ENCODE measurements at places on chromosomes 12 and 14.

DNA sequence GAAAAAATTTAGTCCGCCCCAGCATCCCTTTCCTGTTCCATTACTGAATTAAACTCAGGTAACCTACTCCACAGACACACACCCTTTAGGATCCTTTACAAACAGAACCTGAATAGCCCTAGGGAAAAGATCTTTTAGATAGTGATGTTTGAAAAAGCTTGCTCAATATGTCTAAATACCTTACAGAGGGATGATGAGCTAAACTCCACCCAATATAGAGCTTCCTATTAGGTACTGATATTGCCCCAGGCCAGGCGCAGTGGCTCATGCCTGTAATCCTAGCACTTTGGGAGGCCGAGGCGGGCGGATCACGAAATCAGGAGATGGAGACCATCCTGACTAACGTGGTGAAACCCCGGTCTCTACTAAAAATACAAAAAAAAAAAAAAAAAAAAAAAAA, 50.1 kb downstream of the FERMT2 start:
- no peak for DNase-seq

DNA sequence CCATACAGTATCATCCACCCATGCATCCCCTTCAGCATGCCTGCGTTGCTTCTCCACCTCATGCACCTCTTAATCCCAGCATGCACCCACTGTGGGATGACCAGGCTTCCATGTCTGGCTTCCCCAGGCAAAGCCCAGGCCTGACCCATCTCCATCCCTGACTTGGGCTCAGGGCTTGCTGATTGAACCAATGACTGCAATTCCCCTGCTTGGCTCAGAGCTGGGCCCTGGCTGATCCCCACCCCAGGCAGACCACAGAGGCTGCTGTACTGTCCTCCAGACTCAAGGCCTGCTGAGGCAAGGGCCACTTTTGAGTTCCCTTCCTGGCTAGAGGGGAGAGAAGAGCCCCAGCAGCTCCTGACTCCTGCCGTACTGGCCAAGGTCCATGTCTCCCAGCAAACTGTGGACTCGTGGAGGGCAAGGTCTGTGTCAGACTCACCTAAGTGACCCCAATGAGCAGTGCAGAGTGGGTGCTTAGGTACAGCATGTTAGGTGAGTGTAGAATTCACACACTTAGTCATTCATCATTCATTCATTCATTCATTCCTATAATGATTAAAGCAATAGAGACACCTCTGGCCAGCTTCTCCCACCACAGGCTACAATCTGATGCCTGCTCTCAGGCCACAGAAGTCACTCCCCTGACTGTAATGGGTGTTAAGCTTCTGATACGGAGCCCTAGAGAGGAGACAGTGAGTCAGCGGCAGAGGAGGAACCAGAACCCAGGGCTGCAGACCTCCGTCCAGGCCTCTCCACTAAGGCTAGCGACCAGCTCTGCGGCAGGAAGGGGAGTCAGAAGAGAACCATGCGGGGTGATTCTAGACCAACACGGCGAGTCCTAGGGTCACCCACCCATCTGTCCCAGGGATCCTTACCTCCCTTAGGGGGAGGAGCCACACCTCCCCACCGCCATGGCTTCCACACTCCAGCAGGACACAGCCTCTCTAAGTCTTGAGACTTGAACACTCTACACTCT, 2.9 kb downstream of the BEGAIN start:
- DNase-seq, result no peak

DNA sequence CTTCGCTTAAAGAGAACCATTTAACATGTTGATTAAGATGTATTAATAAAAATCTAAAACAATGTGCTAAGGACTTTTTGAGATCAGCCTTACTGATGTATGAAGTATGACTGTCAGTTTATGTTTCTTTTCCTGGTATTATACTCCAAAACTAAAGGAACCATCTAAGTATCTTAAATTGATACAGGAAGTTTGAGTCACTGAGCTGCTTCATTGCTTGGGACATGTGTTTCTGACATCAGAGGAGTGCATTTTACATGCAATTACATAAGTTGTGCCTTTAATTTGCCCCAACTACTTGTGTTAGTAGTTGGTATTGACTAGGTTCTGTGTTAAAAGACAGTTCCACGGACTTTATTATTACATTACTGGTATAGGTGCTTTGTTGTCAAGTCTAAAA, 50.9 kb downstream of the PROX2 start:
- no peak for DNase-seq

- DNase-seq, result no peak
These were observed 3.7 kb upstream of the DHRS4L2 start for GRCh38 chr14:23984891-23985602.

DNA sequence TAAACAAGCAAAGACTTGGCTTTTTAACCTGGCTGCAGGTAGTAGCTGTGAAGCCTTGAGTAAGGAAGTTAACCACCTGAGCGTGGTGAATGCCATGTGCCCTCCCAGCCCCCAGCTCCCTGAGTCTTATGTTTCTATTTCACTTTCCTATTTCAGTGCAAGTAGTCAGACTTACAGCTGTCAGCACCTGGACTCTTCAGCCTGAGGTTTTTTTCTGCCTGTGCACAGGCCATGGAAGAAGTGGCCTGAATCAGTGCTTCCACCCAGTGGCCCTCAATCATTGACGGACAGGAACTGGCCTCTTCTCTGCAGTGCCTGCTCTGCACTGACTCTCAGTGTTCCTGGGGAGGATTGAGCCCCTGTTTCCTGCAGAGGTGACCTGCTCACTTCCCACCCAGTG, 796.4 kb downstream of the MED13L start:
- no peak for DNase-seq

DNA sequence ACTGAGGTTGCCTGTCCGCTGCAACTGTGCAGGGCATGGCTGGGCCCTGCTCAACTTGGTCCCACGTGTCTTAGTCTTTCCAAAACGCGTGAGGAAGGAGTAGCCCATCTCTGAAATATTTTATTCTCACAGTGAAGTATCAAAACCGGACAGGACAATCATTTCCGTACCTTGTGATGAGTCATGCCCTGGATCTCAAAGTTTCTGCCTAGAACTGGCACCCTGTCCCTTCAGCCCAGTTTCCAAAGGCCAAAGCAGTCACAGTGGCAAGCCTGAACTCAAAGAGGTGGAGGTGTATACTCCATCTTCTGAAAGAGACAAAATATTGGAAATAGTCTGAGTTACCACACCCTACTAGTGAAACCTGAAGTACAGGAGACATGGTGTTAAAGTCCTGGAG, 28.5 kb upstream of the SRGAP1 start:
- no peak for DNase-seq

- no peak for DNase-seq
These were observed 325.7 kb downstream of the CEP128 start for GRCh38 chr14:80615831-80616230.

DNA sequence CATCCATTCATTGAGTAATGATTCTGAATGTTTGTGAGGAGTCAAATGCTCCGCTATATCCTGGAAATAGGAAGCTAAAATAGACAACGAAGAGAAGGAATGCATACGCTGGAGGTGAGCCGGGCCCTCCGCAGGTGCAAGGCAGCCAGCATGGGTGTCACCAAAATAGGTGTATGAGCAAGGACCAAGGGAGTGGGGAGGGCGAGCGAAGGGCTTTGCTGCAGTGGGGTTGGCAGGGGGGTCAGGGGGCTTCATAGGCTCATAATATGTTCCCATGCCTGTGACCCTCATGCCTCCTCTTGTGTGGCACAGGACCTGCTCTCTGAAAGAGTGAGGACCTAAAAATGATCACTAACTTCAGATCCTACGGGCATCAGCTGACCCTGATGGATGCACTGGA, 73.0 kb downstream of the PRMT8 start:
- no peak for DNase-seq

- DNase-seq, result no peak
These were observed 867 bp downstream of the C12orf42 start for GRCh38 chr12:103494734-103495468.

DNA sequence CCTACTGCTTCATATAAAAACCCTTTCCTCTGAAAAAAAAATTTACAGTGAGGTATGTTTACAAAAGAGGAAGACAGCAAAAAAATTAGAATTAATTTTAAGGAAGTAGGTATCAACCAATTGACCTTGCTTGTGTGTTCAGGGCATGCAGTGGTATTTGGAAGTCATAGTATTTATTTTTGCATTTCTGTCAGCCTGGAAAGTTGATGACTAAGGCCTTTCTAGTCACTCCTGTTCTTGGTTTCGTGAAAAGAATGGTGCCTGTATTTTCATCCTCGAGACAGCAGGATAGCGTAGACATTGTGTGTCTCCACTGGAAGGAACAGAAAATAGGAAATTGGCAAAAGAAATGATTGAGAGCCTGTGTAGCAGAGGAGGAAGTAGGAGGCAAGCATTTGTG, 24.5 kb downstream of the SLC16A7 start:
- DNase-seq, result no peak

DNA sequence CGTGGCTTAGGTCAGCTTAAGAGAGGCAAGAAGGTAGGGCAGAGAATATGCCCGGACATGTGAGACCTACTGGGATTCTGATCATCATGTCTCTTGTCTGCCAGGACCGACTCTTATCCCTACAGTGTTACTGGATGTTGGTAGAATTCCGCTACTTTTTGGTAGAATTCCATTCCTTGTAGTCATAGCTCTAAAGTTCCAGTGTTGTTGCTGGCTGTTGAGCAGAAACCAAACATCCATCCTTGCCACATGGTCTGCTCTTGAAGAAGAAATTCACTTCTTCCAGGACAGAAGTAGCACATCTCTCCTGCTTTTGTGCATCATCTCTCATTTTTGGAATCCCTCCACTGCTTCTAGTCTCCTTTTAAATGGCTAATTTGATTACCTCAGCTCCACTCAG, 453.7 kb downstream of the RPL10L start:
- DNase-seq, result no peak
